ENCODE measurements at places on chromosomes 5 and 9. TPM values are rescaled to one million over a fixed set of nuclear protein-coding genes. Genes with fewer than 3 reads are reported as not detected.
A peak's percentile ranks its signal among the peaks of the same experiment; 100 is the strongest.

GRCh38 chr5:100322483-100322882 is 212.7 kb upstream of the FAM174A start:
- H3K4me1 ChIP-seq, result no peaks in the 10 kb centered on the region
- no peaks in the 10 kb centered on the region for H3K27me3 ChIP-seq
- H3K27ac ChIP-seq, result no peak overlapping the region
- H3K36me3 ChIP-seq, result no peaks in the 10 kb centered on the region

FREM1 gene
- 7.0 TPM for total RNA-seq

DNA sequence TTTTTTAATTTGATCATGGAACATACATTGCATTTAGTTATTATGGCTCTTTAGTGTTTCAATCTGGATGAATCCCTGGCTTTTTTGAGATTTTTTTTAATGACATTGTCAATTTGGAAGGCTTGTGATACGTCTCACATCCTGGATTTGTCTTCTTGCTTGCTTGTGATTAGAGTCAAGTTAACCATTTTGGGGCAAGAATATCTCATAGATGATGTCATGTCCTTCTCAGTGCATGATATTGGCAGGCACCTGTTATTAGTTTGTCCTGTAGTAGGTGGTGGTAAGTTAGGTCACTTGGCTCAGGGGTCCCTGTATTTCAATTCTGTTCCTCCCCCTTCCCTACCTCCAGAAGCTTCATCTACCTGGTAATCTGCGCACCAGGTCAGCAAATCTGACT is 3.3 kb downstream of the PSD2 start:
- H3K27ac ChIP-seq, result no peak overlapping the region
- H3K27me3 ChIP-seq, result peaks cover 50% of the 10 kb centered on the region
- DNase-seq, result no peak
- no peaks in the 10 kb centered on the region for H3K36me3 ChIP-seq
- H3K4me3 ChIP-seq, result no peak overlapping the region

GRCh38 chr5:44953078-44953477 is 144.3 kb downstream of the MRPS30 start:
- DNase-seq, result no peak
- H3K4me3 ChIP-seq, result no peak overlapping the region
- H3K36me3 ChIP-seq, result no peaks in the 10 kb centered on the region

F2RL2 gene
- total RNA-seq, result 1.2 TPM

- peak overlapping the region; percentile 39 for H3K4me3 ChIP-seq
- no peak overlapping the region for H3K27ac ChIP-seq
- H3K27me3 ChIP-seq, result no peaks in the 10 kb centered on the region
- H3K4me1 ChIP-seq, result no peaks in the 10 kb centered on the region
- DNase-seq, result peak; percentile 64
- H3K36me3 ChIP-seq, result no peaks in the 10 kb centered on the region
Observed at GRCh38 chr5:154646745-154647113, 108.4 kb upstream of the LARP1 start.

- no peak overlapping the region for H3K27ac ChIP-seq
- no peaks in the 10 kb centered on the region for H3K27me3 ChIP-seq
- H3K4me3 ChIP-seq, result no peak overlapping the region
- H3K4me1 ChIP-seq, result peaks cover 45% of the 10 kb centered on the region
Observed at GRCh38 chr9:38036359-38037084, 32.5 kb downstream of the SHB start.

ORM1 gene
- total RNA-seq, result 5.2 TPM

- no peak overlapping the region for H3K4me3 ChIP-seq
- no peak overlapping the region for H3K27ac ChIP-seq
- peaks cover 6% of the 10 kb centered on the region for H3K36me3 ChIP-seq
Observed at GRCh38 chr9:115034801-115035200, 83.2 kb downstream of the TNC start.

DNA sequence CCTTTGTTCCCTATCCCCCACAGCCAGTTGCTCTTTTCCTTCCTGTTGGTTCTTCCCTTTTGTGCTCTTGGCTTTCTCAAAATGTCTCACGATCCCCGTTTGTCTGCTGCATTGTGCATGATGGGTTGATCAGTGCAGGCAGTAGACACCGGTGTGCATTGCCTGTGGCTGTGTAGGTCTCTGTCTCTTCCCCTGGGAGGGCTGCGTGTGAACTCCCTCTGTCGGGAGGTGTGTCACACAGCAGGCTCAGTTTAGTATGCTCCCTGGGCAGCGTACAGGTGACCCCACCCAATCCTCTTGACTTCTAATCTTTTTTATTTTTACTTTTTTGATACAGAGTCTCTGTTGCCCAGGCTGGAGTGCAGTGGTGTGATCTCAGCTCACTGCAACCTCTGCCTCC is 265.3 kb downstream of the FSTL4 start:
- DNase-seq, result no peak
- H3K36me3 ChIP-seq, result no peaks in the 10 kb centered on the region
- H3K4me1 ChIP-seq, result no peaks in the 10 kb centered on the region
- H3K4me3 ChIP-seq, result no peak overlapping the region
- H3K27me3 ChIP-seq, result no peaks in the 10 kb centered on the region

DNA sequence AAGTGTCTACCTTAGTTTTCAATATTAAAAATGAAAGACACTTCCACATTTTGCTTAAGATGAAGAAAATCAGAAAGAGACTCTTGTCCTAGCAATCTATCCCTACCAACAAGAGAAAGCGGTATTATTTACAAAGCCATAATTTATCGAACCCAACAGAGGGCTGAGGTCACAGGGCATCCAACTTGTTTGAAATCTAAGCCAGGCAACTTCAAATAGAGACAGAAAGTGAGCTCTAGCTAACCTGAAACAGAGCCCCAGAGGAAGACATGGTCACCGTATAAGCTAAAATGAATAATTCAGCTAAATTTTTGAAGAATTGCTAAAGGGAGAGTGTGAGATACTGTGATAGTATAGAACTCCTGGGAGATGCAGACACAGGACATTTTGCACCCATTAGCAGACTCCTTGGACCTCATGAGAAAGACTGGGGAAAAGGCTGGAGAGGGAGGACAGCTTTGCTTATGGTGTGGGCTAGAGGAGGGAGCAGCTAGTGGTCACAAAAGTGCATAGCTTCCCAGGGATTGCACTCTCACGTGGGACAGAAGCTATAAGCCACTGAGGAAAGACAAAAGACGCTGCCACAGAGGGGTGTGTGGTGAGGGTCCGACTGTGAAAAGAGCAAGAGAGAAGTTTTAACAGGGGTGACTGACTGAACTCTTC is 624.2 kb upstream of the GRIN3A start:
- H3K27ac ChIP-seq, result no peak overlapping the region
- no peaks in the 10 kb centered on the region for H3K4me1 ChIP-seq
- no peaks in the 10 kb centered on the region for H3K27me3 ChIP-seq
- no peak overlapping the region for H3K4me3 ChIP-seq
- no peak for DNase-seq

- no peaks in the 10 kb centered on the region for H3K27me3 ChIP-seq
- no peak overlapping the region for H3K4me3 ChIP-seq
- no peaks in the 10 kb centered on the region for H3K4me1 ChIP-seq
- no peak for DNase-seq
- H3K27ac ChIP-seq, result no peak overlapping the region
Observed at GRCh38 chr5:90379652-90380051, 29.9 kb downstream of the CETN3 start.

- no peak for DNase-seq
- no peak overlapping the region for H3K4me3 ChIP-seq
- H3K27ac ChIP-seq, result no peak overlapping the region
- no peaks in the 10 kb centered on the region for H3K36me3 ChIP-seq
- no peaks in the 10 kb centered on the region for H3K4me1 ChIP-seq
- H3K27me3 ChIP-seq, result no peaks in the 10 kb centered on the region
Observed at GRCh38 chr9:111728617-111729366, 65.9 kb downstream of the SHOC1 start.

ACTBL2 gene
- total RNA-seq, result not detected

DNA sequence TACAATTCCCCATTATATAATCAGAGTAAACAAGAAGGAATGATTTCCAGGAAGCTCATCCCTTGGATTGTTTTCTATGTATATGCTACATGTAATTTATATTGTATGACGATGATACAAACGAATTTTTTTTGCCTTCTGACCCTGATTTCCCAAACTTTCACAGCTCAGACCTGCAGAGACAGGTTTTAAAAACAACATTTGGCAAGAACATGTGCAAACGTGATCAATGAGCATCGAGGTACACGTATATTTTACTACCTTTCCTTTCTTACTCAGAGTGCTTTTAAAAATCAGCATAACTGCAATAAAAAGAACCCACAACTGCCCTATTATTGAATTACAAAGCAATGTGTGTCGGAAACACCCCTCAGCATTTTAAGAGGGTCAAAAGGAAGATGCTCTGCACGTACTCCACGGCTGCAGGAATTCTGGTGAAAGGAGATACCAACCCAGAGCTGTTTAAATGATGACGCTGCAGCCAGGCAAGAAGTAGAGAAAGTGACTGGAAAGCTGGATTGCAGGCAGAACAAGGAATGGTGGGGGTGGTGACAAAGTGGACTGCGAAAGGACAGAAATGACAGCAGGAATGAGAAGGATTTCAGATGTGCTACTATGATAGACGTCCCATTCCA is 533.5 kb downstream of the RAB3C start:
- H3K4me1 ChIP-seq, result no peaks in the 10 kb centered on the region
- H3K27ac ChIP-seq, result no peak overlapping the region
- no peak for DNase-seq
- H3K36me3 ChIP-seq, result no peaks in the 10 kb centered on the region

- DNase-seq, result no peak
- no peaks in the 10 kb centered on the region for H3K36me3 ChIP-seq
- no peak overlapping the region for H3K27ac ChIP-seq
- H3K4me3 ChIP-seq, result no peak overlapping the region
- H3K27me3 ChIP-seq, result no peaks in the 10 kb centered on the region
Observed at GRCh38 chr5:35316611-35317274, 86.5 kb upstream of the PRLR start.

DNA sequence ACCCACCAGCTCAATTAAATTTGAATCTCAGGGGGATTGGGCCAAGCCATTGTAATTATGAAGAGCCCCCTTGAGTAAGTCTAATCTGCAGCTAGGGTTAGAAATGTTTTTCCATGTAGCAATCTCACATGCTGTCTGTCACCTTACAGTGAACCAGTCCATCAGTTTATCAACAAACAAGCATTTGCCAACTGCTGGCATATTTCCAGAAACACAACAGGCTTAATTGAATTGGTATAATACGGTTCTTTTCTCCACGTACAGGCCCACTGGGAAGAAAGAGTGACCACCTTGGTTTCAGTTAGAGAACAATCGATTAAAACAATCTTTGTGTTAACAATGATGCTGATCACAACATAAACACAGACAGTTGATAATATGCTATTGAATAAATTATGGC is 67.4 kb downstream of the NSUN2 start:
- H3K4me3 ChIP-seq, result no peak overlapping the region
- no peak for DNase-seq
- no peaks in the 10 kb centered on the region for H3K27me3 ChIP-seq
- H3K4me1 ChIP-seq, result no peaks in the 10 kb centered on the region
- H3K36me3 ChIP-seq, result no peaks in the 10 kb centered on the region

DNA sequence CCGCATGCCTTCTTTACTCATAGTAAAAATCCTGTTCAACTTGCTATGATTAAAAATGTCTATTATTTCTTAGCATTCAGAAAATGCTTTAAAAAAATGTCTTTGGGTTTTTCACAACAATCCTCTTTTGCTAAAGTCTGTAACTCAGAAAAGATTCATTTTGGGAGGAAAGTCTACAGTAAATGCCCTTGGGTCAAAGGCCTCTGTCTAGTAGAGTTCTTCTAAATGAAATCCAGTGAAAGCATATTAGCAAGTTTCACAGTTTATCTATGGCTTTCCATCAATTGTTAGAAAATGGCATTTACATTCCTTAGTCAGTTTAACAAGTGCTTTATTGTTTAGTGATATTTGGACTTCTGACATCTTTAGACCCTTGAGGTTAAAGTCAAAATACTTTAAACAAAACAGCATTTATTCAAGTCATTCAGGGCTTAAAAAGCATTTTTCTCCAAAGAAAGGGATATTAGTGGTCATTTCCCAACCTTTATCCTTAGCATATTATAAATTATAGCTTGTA is 137.1 kb upstream of the TARS1 start:
- H3K4me1 ChIP-seq, result peaks cover 14% of the 10 kb centered on the region
- no peaks in the 10 kb centered on the region for H3K27me3 ChIP-seq
- no peak overlapping the region for H3K4me3 ChIP-seq
- no peak for DNase-seq
- no peaks in the 10 kb centered on the region for H3K36me3 ChIP-seq
- H3K27ac ChIP-seq, result no peak overlapping the region

- peaks cover 6% of the 10 kb centered on the region for H3K4me1 ChIP-seq
- H3K4me3 ChIP-seq, result peak overlapping the region; percentile 94
- no peaks in the 10 kb centered on the region for H3K36me3 ChIP-seq
- H3K27ac ChIP-seq, result peak overlapping the region; percentile 98
- peak; percentile 77 for DNase-seq
Observed at GRCh38 chr9:74951725-74952151, 974 bp downstream of the C9orf40 start.

GRCh38 chr5:3104429-3105060 is 353.1 kb upstream of the IRX2 start:
- no peaks in the 10 kb centered on the region for H3K36me3 ChIP-seq
- no peaks in the 10 kb centered on the region for H3K4me1 ChIP-seq

NR4A3 gene
- total RNA-seq, result 3.8 TPM

CTNND2 gene
- 6.9 TPM for total RNA-seq

DNA sequence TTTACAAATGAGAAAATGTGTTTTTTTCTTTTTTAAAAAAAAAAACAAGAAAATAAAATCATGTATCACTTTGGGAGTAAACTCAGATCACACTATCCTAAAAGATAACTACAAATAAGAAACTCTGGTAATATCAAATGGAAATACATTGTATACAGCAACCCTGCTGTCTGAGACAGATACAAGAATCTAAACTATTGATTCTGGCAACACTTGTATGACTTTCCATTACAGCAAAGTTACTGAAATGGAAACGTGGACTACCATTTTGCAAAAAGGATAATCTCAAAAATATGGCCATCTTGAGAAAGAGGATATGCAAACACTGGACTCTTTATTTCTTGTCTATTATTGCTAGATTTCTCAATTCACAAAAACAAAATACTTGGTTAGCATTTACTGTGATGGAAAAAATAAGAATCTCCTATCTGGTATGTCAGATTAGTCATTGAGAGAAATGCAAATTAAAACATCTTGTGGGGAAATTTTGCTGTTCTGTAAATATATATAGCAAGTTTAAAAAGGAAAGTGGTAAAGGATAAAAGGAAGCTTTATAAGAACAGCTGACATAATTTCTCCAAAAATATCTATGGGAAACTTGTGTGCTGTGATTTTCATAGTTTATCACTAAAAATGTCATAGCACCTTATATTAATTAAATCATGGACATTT is 112.9 kb upstream of the FER start:
- no peaks in the 10 kb centered on the region for H3K27me3 ChIP-seq
- no peak overlapping the region for H3K4me3 ChIP-seq
- H3K27ac ChIP-seq, result no peak overlapping the region

GRCh38 chr5:75948438-75948837 is 134.7 kb upstream of the SV2C start:
- H3K27me3 ChIP-seq, result no peaks in the 10 kb centered on the region
- no peaks in the 10 kb centered on the region for H3K36me3 ChIP-seq
- no peak overlapping the region for H3K4me3 ChIP-seq
- no peaks in the 10 kb centered on the region for H3K4me1 ChIP-seq
- no peak overlapping the region for H3K27ac ChIP-seq
